ENCODE measurements at places on chromosomes 13 and 19. TPM values are rescaled to one million over a fixed set of nuclear protein-coding genes. Genes with fewer than 3 reads are reported as not detected.

URAD gene
- not detected for total RNA-seq

NDFIP2 gene
- 24.2 TPM for total RNA-seq

CTXN1 gene
- total RNA-seq, result 22.8 TPM

ZNF723 gene
- not detected for total RNA-seq

LENG9 gene
- 6.3 TPM for total RNA-seq

COX7A1 gene
- 1.2 TPM for total RNA-seq

DNA sequence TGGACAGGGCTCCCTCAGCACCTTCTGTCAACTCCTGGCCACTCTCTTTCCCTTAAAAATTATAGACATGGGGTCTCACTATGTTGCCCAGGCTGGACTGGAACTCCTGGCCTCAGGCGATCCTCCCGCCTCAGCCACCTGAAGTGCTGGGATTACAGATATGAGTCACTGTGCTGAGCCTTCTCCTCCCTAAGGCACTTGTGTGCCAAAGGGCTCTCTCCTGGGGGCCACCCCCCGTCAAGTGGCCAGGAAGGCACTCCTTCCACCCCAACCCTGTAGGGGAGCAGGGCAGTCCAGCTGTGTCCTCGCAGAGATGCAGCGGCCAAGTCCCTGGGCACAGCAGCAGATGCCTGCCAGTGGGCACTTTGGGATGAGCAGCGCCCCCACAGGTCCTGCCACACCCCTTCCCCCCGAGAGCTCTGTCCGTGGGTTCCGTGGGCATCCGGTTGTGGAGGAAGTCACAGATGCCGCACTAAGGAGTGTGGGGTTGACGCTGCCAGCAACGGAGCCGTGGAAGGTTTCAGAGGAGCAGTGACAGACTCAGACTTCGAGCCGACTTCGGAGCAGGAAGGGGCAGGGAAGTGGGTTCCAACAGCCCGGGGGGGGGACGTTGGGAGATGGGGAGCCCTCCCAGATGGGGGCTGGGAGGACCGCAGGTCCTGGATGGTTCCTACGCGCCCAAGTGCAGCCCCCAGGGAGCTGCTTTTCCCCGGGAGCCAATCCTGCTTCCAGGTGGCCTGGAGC lies 3.3 kb upstream of the UQCR11 start:
- no peak for DNase-seq

DNA sequence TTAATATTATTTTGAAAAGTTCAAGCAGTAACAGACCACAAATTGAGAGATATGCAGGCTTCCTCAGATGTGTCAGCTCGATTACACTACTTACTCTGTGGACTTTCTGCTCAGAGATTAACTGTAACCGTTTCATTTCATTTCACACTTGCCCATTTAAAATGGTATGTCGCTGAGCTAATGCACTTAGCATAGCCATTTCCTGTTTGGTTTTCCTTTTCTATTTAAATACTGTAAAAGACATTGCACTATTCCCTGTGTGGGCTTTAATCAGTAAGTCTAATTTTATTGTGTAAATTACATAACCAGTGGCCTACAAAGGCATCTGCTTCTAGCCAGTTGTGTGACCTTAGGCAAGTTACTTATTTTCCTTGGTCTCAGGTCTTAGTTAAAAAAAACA lies 237.6 kb downstream of the LACC1 start:
- DNase-seq, result peak; percentile 54

GRCh38 chr13:73782450-73783449 lies 351.5 kb downstream of the KLF12 start:
- no peak for DNase-seq

- peak; percentile 73 for DNase-seq
Measured at GRCh38 chr19:5585461-5586299, 17.9 kb upstream of the TINCR start.

- DNase-seq, result no peak
Measured at GRCh38 chr13:80572923-80573316, 232.0 kb upstream of the SPRY2 start.

DNA sequence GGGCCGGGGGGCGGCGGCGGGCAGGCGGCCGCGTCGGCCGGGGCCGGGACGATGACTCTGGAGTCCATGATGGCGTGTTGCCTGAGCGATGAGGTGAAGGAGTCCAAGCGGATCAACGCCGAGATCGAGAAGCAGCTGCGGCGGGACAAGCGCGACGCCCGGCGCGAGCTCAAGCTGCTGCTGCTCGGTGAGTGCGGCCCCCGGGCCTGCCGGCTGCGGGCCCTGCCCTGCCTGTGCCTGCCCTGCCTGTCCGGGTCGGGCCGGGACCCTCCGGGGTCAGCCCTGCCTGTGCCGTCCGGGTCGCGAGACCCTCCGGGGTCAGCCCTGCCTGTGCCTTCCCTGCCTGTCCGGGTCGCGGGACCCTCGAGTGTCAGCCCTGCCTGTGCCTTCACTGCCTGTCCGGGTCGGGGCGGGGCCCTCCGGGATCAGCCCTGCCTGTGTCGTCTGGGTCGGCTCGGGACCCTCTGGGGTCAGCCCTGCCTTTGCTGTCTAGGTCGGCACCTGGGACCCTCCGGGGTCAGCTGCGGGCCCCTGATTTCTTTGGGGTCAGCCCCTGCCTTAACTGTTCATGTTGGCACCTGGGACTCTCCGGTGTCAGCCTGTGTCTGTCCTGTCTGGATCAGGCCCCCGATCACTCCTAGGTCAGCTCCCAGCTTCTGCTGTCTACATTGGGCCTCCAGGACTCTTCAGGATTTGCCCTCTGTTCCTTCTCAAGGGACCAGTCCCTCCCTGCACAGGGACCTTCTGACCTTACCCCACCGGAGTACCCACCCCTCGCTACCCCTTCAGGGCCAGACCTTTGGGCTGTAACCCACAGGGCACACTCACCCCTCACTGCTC lies 659 bp downstream of the GNA11 start:
- peak; percentile 49 for DNase-seq

DNA sequence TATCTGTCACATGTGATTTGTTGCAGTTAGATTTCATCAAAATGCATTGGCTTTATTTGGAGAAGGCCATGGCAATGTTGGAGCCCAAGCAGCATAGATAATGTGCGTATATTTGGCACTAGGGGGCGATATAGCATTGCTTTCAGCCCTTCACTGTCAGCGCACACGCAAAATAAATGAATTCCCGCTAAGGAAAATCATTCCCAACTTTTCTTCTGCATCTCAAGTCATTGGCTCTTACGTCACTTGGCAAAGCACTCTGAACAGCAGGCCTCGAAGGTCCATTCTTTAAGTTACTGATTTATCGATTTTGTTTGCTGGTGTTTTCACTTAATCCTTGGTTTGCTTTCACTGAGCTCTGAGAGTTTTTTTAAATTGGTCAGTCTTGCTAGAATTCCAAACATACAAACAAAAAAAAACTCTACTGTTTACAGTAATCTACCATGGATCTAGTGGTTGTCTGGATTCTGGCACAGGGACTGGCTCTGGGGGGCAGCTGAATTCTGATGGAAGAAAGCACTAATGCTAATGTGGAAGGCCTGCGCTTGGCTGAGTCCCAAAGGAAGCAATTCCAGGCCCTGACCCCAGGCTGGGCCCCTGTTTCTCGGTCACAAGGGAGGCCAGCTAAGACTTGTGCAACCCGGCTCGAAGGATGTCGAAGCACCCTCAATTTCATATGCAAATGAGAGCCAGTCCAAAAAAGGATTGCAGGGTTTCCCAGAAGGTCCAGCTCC lies 97.7 kb upstream of the IPO5 start:
- peak; percentile 87 for DNase-seq

GRCh38 chr19:7694499-7694898 lies 7.4 kb downstream of the FCER2 start:
- no peak for DNase-seq

GRCh38 chr19:17348700-17349099 lies 11.3 kb downstream of the GTPBP3 start:
- no peak for DNase-seq

- DNase-seq, result peak; percentile 98
Measured at GRCh38 chr19:10870955-10871603, at the start of gene CARM1. TSS of gene CARM1 (plus strand) at chr19:10871553. CDS start at chr19:10871703, 150 bp downstream.

GRCh38 chr13:68234274-68234673 lies 1004.1 kb upstream of the PCDH9 start:
- no peak for DNase-seq

GRCh38 chr13:80337288-80338081 lies 3.4 kb downstream of the SPRY2 start:
- DNase-seq, result peak; percentile 42

DNA sequence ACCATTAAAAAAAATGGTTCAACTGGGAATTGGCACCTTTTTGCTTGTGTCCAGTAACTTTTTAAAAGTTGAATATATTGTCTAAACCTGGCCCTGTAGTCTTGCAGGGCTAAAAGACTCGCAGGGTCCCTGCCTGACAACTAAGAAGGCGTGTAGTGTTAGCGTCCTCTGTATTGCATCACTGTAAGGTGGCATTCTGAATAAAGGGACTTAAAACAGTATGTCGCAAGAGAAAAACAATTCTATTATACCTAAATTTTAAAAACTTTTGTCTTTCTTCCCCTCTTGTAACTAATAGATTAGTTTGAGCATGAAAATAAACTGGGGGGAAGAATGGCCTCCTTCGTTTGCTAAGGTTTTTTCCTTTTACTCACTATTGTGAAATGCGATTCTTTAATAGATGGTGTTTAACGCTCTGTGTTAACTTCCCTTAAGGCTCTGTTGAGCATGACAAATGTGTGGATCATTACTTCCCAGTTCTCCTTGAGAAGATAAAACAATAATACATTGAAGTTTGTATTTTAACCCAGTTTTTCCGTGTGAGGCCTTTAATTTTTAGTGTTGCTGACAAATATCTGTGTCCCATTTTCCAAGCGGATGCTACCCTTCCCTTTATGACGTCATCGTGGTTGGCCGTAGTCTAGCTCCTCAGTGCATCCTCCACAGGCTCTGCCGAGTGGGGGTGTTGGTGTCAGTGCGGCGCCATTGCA lies 134.6 kb downstream of the KATNAL1 start:
- DNase-seq, result no peak

GRCh38 chr19:32287811-32288227 lies 57.6 kb upstream of the ZNF507 start:
- DNase-seq, result peak; percentile 70

GRCh38 chr19:58059003-58059670 lies at the start of gene ZNF135:
TSS of gene ZNF135 (plus strand) at chr19:58059282. CDS start at chr19:58060003, 721 bp downstream.
- DNase-seq, result peak; percentile 94
